NK-92 treated with Interleukin-12 subunit alpha and Interleukin-12 subunit beta, amount 100 ng/mL, for 24 hours (cell line): ENCODE measurements at places on chromosomes 11 and 22.

GRCh38 chr11:5605849-5606248 lies 9.4 kb downstream of the TRIM6 start:
- DNase-seq, result no peak

GRCh38 chr22:28411125-28411524 lies 268.5 kb downstream of the TTC28 start:
- no peak for DNase-seq

DNA sequence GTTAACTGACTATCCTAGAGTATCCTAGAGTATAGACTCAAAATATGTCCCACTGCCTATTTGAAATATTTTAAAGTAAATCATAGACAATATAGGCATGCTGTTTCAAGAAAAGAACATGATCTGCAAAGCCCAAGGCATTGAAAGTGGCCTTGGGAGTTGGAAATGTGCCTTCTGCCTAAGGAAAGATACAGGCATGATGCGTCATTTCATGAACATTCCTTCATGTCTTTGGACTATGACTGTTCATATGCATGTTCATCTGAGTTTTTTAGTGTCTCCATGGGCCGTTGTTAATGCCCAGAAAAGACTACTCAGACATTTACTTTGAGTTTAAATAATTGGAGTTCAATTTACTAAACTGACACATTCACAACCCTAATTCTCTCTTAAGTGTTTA lies 69.7 kb upstream of the PRDM11 start:
- DNase-seq, result no peak

DNA sequence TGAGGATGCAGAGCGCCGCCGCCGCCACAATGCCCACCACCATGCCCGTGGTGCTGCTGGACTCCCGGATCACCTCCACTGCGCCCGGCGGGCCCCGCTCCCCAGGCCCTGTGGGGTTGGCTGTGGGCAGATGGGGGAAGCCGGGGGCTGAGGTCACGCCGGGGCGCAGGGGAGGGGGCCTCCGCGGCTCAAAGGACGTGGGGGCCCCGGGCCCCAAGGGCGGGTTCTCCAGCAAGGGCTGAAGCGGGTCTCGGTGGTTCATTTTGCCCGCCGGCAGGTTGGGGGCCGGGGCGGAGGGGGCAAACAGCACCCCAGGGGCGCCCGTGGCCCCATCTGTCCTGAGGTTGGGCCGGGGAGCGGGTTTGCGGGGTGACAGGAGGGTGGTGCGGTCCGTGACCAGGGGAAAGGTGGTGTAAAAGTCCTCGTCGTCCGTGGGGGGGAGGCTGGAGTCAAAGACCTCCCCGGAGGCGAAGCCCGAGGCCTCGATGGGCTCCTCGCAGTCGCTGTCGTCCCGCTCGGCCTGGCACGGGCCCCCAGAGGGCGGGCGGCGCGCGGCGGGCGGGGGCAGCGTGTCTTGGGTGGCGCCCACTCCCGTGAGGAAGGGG lies 16.5 kb downstream of the SLC22A12 start:
- DNase-seq, result no peak

GRCh38 chr11:111557425-111558111 lies 17.0 kb downstream of the LAYN start:
- no peak for DNase-seq

GRCh38 chr11:68090706-68091105 lies 30.5 kb downstream of the CHKA start:
- no peak for DNase-seq
